ENCODE measurements at places on chromosomes 7 and 10. TPM values are rescaled to one million over a fixed set of nuclear protein-coding genes. Genes with fewer than 3 reads are reported as not detected.

OR6V1 gene
- not detected for total RNA-seq

EPHB6 gene
- 2.6 TPM for total RNA-seq

TSPAN33 gene
- total RNA-seq, result 1.3 TPM

GRID1 gene
- total RNA-seq, result 0.09 TPM

UPK3B gene
- total RNA-seq, result 0.46 TPM

SUN3 gene
- not detected for total RNA-seq

WDFY4 gene
- not detected for total RNA-seq

IRF5 gene
- total RNA-seq, result not detected

LRRTM3 gene
- total RNA-seq, result not detected

ZNF804B gene
- not detected for total RNA-seq

PNLIPRP3 gene
- total RNA-seq, result 0.09 TPM

LIPN gene
- not detected for total RNA-seq

MDH2 gene
- 62.3 TPM for total RNA-seq

POMZP3 gene
- 4.9 TPM for total RNA-seq

C1QL3 gene
- total RNA-seq, result under 0.01 TPM

HOXA6 gene
- 4.4 TPM for total RNA-seq

SEMA4G gene
- total RNA-seq, result 0.92 TPM

EIF3A gene
- 117 TPM for total RNA-seq

LRRC61 gene
- total RNA-seq, result 0.85 TPM

PDAP1 gene
- total RNA-seq, result 26.9 TPM

SPDYE11 gene
- not detected for total RNA-seq

ZNF736 gene
- total RNA-seq, result 5.5 TPM

TAS2R41 gene
- not detected for total RNA-seq
